Aorta (tissue), 5 donors: ENCODE measurements at places on chromosomes 6 and 20.

- no peak for DNase-seq
Observed at GRCh38 chr20:45345104-45345936, 2.9 kb downstream of the SDC4 start.

DNA sequence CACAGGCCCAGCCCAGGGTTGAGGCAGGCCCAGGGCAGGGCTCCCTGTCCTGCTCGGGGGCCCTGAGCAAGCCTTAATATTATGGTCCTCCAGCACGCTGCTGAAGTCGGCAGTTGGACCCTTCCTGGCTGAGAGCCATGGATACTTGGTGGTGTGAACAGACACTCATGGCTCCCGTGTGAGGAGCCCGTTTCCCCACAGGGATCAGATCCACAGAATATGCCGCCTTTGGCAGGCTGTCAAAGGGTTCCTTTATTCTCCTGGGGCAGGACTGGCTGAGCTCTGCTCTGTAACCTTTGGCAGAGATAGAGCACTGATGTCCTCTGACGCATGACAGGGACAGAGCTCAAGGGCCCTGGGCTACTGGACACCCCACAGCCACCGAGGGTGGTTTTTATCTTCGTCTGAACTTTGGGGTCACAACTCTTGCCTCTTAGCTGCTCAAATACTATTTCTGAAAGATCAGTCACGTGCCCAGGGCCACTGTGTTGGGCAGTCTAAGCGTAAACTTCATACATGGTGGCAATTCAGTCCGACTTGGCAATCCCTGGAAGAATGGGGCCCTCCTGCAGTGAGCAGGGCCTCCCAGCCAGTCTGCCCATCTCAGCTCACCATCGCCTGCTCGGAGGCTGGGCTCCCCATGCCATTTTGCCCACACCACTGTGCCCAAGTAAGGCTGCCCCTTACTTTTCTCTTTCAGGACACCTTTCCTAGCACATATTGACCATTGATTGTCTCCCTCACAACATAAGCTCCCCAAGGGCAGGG is 49.1 kb downstream of the TTI1 start:
- DNase-seq: no peak

DNA sequence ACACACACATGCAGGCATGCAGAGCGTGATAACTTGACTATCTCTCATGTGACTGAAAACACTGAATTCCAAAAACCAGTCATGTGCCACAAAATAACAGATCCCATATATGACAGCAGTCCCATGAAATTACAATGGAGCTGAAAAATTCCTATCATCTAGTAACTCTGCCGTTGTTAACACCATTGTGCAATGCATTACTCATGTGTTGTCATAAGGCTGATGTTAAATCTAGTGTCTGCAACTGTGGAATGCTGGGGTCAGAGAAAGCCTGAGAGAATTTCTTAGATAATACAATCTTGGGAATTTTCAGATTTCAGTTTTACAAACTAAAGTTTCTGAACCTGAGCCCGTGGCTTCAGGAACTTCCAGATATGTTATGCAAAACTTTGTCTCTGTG is 70.2 kb downstream of the LYRM4 start:
- no peak for DNase-seq

- DNase-seq: no peak
Observed at GRCh38 chr6:13243033-13243432, 85.3 kb downstream of the TBC1D7 start.

DNA sequence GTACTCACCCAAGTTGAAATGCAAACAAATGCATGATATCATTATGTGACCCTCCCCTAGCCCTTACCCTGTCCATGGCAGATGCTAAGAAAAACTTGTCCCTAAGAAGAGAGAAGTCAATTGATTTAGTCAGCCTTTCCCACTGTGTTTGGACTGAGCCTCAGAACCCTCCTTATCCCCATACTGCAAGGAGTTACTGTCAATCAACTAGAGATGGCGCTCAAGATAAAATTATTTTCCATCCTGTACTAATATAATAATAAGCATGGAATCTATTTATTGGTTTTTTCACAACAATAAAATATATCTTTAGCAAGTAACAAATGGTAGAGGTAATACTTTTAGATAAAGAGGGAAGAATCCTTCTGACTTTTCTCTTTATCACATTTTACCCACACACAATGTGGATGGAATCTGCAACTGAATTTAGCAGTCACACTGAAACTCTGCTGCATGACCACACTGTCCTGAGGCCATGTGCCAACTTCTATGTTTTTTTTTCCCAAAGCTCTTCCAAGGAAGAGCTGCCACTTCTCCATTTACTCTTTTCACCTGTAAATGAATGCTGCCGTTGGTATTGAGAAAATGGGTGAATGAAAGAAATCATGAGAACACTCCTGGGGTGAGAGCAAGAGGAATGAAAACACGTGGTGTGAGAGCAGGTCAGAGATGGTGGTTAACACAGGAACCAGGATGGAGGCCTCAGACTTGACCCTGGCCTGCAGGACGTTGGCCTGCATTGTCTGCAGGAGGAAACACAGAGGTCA is 10.5 kb downstream of the NT5E start:
- DNase-seq: no peak

DNA sequence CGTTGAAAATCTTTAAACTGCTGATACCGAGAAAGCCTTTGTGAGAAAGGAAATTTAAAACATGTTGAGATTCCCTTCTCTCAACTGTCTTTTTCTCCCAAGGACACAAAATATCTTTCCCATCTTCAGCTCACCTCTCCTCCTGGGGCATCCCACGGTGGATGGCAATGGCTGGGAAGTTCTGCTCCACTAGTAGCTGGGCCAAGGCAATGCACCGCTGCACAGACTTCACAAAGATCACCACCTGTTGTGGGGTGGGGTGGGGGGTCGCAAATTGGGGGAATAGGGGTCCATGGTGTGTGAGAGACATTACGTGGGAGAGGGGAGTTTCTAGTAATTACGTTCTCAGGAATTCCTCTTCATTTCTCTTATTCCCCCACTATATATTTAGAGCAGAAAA is 2.4 kb downstream of the MCCD1 start:
- no peak for DNase-seq

GRCh38 chr20:52783769-52784168 is 188.4 kb upstream of the TSHZ2 start:
- DNase-seq: no peak

DNA sequence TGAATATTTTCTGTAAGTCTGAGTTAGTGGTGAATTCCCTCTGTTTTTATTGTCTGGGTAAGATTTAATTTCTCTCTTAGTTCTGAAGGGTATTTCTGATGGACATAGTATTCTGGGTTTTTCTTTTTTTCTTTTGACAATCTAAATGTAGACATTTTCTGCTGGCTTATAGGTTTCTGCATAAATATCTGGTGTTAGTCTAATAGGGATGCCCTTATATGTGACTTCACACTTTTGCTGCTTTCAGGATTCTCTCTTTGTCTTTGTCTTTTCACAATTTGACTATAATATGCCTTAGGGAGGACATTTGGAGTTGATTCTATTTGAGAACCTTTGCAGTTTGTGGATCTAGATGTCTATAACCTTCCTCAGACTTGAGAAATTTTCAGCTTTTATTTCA is 667.2 kb downstream of the EPHA7 start:
- DNase-seq: no peak

GRCh38 chr6:100176311-100176950 is 182.4 kb upstream of the MCHR2 start:
- DNase-seq: no peak

- no peak for DNase-seq
Observed at GRCh38 chr6:106056060-106056745, 29.9 kb upstream of the PRDM1 start.

DNA sequence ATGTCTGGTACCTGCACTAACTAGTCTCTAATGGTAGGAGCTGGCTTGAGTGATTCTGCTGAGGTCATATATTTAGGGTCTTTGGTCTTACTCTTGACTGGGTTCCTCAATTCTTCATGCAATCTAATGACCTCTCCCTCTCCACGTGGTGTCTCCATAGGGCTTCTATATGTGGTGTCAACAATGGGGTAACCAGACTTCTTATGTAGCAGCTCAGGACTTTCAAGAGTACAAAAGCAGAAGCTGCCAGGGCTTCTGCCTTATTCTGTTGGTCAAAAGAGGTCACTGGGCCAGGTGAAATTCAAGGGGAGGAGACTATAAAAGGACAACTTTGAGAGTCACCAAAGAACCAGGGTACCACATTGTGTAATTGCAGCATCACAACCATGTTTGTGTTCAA is 54.3 kb downstream of the NUS1 start:
- DNase-seq: no peak

- DNase-seq: no peak
Observed at GRCh38 chr6:26094036-26094435, 6.8 kb downstream of the HFE start.

- no peak for DNase-seq
Observed at GRCh38 chr6:52566853-52567279, 10.0 kb downstream of the TRAM2 start.

GRCh38 chr6:161212902-161213301 is 61.0 kb downstream of the AGPAT4 start:
- no peak for DNase-seq

DNA sequence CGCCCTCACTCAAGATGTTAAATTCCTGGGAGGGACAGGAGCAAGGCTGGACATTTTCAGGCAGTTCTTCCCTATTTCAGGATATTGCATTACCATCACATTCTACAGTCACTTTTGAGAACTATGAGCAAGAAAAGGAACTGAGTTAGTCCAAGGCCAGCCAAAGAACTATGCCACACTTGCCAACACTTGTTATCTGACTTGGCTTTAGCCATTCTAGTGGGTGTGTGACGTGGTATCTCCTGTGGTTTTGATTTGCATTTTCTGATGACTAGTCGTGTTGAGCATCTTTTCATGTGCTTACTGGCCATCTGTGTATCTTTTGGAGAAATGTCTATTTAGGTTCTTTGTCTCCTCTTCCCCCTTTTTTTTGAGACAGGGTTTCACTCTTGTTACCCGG is 12.0 kb downstream of the XRN2 start:
- DNase-seq: no peak

DNA sequence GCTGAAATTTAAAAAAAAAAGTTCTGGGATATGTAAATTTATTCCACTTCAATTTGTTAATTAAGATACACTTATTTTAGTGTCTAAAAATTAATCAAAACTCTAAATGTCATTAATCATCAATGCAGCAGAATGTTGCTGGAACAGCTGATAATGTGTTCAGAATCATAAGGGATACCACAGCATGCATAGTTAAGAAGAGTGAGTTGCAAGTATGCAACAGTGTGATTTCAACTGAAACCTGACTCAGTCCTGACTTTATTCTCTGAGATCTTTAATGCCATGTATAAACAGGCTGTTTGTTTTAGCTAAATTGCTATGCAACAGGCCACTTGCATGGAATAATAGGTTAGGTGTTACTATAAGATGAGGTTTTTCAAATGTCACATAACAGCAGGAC is 1.4 kb downstream of the GRIK2 start:
- no peak for DNase-seq

GRCh38 chr6:134632024-134632423 is 314.1 kb upstream of the SGK1 start:
- DNase-seq: no peak

DNA sequence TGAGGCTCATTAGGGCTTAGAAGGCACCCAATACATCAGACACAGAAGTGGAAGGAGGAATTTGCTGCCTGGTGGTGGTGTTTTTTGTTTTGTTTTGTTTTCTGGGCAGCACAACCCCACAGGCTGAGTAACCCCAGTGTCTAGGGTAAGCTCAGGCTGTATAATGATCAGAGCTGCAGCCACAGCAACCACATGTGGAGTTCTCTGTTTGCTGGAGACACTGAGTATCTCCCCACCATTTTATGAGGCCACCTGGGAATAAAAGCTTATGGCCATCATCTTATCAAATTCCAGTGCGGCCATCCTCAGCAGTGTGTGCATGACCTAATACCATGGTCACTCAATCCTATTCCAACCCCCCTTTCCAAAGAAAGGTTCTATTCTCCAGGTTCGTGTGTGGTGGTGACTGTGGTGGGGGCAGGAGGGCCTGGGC is 3.4 kb upstream of the DLL1 start:
- no peak for DNase-seq

DNA sequence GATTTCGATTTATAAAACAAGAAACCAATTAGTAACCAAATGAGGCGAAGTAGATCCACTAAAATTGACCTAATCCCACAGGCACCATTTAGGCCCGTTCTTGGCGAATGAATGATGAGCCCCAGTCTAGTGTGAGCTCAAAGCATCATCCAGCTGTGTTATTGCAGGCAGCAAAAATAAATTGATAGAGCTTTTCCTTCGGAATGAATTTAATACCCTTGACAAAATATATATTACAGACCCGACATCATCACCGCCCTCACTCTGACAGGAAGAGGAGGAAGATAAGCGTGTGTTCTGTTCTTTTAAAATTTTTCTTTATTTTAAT is 7.8 kb downstream of the SIM1 start:
- DNase-seq: no peak

GRCh38 chr6:53464927-53465460 is 79.9 kb downstream of the GCLC start:
- no peak for DNase-seq

DNA sequence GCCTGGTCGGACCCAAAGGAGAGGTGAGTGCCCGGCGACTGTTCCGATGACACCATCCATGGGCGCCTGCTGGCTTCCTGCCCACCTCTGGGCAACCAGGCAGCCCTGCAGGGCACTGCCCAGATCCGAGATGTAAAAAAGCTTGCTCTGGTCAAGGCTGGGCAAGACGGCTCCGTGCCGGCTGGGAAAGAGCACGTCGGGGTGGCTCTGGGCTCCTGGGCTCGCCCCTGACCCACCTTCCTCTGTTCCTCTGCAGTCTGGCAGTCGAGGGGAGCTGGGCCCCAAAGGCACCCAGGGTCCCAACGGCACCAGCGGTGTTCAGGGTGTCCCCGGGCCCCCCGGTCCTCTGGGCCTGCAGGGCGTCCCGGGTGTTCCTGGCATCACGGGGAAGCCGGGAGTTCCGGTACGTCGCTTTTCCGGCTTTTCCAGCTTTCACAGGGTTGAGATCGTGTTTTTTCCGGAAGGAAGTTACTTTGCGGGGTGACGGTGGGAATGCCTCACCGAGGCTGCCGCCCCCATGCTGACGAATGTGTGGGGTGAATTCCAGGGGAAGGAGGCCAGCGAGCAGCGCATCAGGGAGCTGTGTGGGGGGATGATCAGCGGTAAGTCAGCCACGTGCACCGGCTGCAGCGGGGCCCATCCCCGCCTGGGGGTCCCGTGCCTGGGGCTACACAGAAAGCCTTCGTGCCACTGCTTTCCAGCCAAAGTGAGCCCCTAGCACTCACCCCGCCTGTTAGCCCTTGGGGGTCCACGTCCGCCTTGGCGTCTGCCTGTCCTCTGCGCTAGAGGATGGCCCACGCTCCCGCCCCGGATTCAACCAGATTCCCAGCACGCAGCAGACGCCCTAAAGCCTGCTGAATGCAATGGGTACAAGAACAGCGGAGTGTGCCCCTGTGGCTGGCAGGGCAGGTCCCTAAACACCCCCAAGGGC is 19.3 kb downstream of the COL9A3 start:
- no peak for DNase-seq

- no peak for DNase-seq
Observed at GRCh38 chr6:30957716-30958115, 16.9 kb downstream of the MUCL3 start.

DNA sequence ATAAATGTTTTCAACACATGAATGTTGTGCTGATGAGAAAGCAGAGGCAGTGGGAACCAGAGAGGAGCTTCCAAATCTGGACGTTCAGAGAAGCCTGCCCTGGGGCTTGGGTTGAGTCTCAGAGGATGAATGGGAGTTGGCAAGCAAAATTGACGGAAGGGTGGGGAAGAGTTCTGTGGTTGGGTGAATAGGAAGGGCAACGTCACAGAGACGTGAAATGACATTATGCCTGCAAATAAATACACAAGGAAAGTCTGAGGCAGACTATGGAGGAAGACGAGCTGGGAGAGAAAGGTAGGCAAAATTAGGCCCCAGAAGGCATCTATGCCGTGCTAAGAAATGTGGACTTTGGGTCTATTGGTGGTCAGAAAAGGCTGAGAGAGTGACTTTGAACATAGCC is 25.2 kb upstream of the SGK1 start:
- DNase-seq: no peak
